ENCODE measurements at places on chromosomes 1 and 21.

DNA sequence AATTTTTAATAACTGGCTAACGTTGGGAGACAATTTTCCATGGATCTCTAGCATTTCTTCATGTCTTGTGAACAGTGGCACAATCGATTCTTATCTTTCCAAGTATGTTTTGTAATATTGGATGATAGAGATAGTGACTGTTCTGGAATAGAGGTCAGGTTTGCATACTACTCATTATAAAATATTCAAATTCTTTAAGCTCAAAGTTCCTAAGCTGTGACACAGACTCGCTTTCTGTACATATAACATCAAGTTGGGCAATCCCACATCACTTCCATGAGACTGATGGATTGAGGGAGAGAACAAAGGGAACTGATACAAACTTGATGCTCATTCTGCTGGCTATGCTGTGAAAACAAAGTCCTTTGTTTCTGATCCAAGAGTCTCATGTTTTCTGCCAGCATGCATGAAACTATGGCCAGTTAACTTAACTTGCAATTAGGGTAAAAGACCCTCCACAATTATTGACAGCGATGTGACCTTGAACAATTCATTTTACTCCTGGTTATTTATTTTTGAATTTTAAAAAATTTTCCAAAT, 392.4 kb downstream of the TTLL7 start:
- DNase-seq = no peak

GRCh38 chr1:234840253-234840652, 230.3 kb upstream of the IRF2BP2 start:
- no peak for DNase-seq

DNA sequence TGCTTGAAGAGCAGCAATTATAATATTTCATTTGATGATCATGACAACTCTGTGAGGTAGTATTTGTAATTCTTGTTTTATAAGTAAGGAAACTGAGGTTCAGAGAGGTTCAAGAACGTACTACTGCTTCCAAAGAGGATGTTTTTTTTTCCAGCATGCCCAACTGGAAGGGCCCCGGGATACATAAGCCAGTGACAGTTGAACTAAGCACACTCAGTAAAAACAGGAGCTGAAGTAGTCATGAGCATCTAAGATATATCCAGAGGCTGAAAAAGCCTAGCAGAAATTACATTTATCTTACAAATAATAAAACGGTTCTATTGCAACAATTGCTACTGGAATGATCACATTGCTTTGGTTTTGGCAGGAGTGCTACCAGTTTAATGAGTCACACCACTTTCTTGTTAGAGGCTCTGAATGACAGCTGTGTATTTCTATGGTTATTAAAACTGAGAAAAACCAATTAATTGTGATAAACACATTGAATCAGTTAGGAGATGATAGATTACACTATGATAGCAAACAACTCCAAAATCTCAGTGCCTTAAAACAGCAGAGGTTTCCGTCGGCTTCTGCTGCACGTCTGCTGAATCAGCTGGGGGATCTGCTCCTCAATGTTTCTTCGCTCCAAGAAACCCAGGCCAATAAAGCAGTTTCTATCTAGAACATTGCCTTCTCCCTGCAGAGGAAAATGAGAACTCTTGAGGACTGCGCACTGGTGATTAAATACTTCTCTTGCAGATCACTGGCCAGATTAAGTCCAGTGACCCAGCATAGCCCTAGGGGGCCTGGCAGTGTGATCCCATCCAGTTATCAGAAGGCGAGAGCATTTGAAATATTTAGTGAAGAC, 522.7 kb downstream of the PLPP3 start:
- DNase-seq = no peak

GRCh38 chr1:224331326-224331725, 1.4 kb upstream of the NVL start:
- no peak for DNase-seq

- no peak for DNase-seq
Observed at GRCh38 chr1:246837418-246838117, 94.2 kb downstream of the AHCTF1 start.

DNA sequence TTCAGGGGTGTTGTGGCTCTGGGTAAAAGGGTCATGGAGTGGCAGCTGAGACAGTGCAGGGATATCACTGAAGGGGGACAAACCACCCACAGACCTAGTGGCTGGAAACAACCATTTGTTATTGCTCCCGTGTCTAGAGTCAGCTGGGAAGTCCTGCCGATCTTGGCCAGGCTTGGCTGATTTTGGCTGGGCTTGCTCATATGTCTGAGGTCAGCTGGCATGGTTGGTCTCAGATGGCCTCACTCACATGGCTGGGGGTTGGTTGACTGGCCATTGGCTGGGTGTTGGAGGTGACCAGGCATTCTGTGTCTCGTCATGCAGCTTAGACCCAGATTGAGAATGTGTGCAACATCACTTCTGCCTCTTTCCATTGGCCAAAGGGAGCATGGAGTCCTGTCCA, 203.8 kb upstream of the POU3F1 start:
- DNase-seq = no peak

Data from stimulated activated CD8-positive, alpha-beta memory T cell treated with anti-CD3 and anti-CD28 coated beads, Interleukin-4, amount 100 ng/mL, for 1 hour (primary cell).